ENCODE measurements at places on chromosomes 4 and X. TPM values are rescaled to one million over a fixed set of nuclear protein-coding genes. Genes with fewer than 3 reads are reported as not detected.

DNA sequence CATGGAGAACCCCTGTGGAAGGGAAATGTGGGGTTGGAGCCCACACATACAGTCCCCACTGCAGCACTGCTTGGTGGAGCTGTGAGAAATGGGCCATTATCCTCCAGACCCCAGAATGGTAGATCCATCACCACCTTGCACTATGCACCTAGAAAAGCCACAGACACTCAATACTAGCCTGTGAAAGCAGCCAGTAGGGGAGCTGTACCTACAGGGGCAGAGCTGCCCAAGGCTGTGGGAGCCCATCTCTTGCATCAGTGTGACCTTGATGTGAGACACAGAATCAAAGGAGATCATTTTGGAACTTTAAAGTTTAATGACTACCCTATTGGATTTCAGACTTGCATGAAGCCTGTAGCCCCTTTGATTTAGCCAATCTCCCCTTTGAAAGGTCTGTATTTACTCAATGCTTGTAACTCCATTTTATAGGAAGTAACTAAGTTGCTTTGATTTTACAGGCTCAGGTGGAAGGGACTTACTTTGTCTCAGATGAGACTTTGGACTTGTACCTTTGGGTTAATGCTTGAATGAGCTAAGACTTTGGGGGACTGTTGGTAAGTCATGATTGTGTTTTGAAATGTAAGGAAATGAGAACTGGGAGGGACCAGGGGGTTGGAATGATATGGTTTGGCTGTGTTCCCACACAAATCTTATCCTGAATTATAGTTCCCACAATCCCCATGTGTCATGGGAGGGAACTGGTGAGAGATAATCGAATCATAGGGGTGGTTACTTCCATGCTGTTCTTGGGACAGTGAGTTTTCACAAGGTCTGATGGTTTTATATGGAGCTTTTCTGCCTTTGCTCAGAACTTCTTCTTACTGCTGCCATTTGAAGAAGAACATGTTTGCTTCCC, 352.6 kb downstream of the INPP4B start:
- H3K4me1 ChIP-seq: no peaks in the 10 kb centered on the region
- no peak overlapping the region for H3K4me3 ChIP-seq
- no peak overlapping the region for H3K27ac ChIP-seq
- no peaks in the 10 kb centered on the region for H3K36me3 ChIP-seq
- no peak for DNase-seq

GRCh38 chrX:131199091-131199490, 90.0 kb downstream of the IGSF1 start:
- H3K36me3 ChIP-seq: no peaks in the 10 kb centered on the region
- H3K4me3 ChIP-seq: no peak overlapping the region
- no peaks in the 10 kb centered on the region for H3K27me3 ChIP-seq
- DNase-seq: no peak
- H3K4me1 ChIP-seq: no peaks in the 10 kb centered on the region

DNA sequence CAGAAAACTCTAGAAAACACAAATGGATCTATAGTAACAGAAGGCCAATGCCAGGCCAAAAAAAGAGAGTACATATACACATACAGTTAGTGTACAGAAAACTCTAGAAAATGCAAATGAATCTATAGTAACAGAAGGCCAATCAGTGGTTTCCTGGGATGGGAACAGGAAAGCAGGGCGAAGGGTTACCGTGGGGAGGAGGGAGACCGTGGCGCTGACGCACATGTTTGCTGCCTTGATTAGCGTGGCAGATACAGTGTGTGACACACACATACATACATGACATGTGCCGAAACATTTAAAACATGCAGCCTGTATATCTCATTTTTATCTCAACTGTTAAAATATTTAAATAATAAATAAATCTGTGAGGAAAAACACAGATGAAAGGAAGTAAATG, 14.7 kb downstream of the GAK start:
- H3K27ac ChIP-seq: no peak overlapping the region
- H3K27me3 ChIP-seq: no peaks in the 10 kb centered on the region

The FAM47C gene
- not detected for total RNA-seq

- H3K4me3 ChIP-seq: no peak overlapping the region
- H3K27ac ChIP-seq: no peak overlapping the region
- no peaks in the 10 kb centered on the region for H3K36me3 ChIP-seq
- no peaks in the 10 kb centered on the region for H3K27me3 ChIP-seq
Measured at GRCh38 chr4:16048619-16049419, 35.0 kb downstream of the PROM1 start.

The NDUFC1 gene
- total RNA-seq: 68.5 TPM

- H3K27me3 ChIP-seq: no peaks in the 10 kb centered on the region
- no peaks in the 10 kb centered on the region for H3K4me1 ChIP-seq
- no peak overlapping the region for H3K27ac ChIP-seq
- H3K36me3 ChIP-seq: no peaks in the 10 kb centered on the region
Measured at GRCh38 chr4:178068136-178068535, 625.9 kb upstream of the AGA start.

The ADGRG2 gene
- 0.11 TPM for total RNA-seq

The SSR4 gene
- total RNA-seq: 225 TPM

The RAB41 gene
- total RNA-seq: not detected

The TSPYL2 gene
- total RNA-seq: 13.3 TPM

GRCh38 chrX:50643525-50644137, 170.4 kb downstream of the SHROOM4 start:
- no peak overlapping the region for H3K4me3 ChIP-seq
- H3K4me1 ChIP-seq: peaks cover 12% of the 10 kb centered on the region
- H3K27me3 ChIP-seq: no peaks in the 10 kb centered on the region

DNA sequence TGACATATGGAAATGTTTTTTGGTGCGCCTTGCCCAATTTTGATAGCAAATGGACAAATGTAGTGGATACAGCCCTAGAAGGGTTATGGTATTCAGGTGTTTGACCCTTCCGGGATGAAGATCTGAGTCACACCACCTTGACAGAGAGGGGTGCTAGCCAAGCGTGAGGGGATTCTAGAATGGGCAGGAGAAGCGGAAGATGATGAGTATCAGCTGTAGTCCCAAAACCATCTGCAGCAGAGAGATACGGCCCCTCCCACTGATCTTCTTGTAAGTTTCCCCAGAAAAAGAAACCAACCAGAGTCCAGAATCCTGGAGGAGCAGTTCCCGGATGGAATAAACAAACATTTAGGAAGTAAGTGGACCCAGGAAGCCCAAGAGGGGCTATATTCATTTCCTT, 18.1 kb downstream of the DCHS2 start:
- no peaks in the 10 kb centered on the region for H3K36me3 ChIP-seq
- no peaks in the 10 kb centered on the region for H3K27me3 ChIP-seq
- H3K27ac ChIP-seq: no peak overlapping the region
- no peak for DNase-seq
- H3K4me1 ChIP-seq: no peaks in the 10 kb centered on the region

- H3K27me3 ChIP-seq: no peaks in the 10 kb centered on the region
- H3K4me3 ChIP-seq: no peak overlapping the region
- no peak for DNase-seq
- H3K36me3 ChIP-seq: no peaks in the 10 kb centered on the region
Measured at GRCh38 chrX:82163701-82164100, 961.8 kb downstream of the SH3BGRL start.

DNA sequence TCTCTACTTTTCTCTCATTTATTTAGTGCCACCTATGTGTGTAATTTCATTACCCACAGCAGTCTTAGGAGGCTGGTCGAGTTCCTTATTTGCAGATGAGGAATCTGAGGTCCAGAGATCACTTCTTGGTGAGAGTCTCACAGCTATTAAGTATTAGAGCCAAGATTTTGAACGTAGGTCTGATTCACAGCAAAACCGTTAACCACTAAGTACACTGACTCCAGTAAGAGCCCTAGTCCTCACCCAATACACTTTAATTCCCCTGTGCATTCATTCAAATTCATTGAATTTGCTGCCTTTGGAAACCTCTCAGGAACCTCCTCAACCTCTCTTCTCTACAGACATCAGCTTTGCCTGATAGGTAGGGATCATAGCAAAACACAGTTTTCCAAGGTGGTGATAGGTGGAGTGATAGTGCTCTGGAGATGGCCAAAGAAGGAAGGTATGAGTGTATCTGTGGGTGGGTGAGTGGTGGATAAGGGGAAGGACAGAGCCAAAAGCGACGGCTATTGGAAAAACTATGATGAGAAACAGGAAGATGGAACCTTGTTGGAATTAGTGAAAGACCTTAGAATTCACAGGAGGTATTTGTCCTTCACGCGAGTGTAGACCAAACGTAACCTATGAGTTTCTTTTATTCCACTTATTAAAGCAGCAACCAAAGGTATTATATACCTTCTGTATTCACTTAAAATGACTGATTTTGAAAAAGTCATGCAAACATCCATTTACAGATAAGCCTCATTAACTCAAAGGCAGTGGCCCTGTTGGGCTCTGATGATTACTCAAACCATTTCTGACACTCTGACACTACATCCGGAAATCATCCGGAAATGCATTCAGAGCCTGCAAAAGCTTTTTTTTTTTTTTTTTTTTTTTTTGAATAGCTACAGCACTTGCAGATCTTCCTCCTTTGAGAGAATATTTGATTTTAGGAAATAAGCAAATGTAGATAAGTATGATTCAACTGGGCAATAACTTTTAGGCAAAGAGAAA, 6.3 kb downstream of the FMR1 start:
- H3K36me3 ChIP-seq: no peaks in the 10 kb centered on the region
- no peak overlapping the region for H3K4me3 ChIP-seq
- no peak for DNase-seq

The ADH4 gene
- total RNA-seq: not detected

GRCh38 chr4:91127831-91128230, 1000.6 kb downstream of the CCSER1 start:
- no peaks in the 10 kb centered on the region for H3K36me3 ChIP-seq
- no peak overlapping the region for H3K27ac ChIP-seq
- H3K27me3 ChIP-seq: no peaks in the 10 kb centered on the region
- H3K4me3 ChIP-seq: no peak overlapping the region

DNA sequence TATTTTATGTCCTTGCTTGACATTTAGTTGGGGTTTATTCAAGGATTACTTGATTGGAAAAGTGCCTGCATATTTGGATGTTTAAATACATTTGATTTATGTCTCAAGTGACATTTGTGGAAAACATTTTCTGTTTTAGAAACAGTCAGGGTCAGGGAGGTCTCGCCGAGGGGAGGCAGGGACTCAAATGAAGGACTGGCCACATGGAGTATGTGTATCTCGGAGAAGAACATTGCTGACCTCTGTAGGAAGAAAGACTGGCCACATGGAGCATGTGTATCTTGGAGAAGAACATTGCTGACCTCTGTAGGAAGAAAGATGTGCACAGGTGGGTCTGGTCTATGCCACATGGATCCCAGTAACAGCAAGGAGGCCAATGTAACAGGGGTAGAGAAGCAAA, 233.6 kb downstream of the TRIML1 start:
- no peaks in the 10 kb centered on the region for H3K36me3 ChIP-seq
- H3K4me1 ChIP-seq: no peaks in the 10 kb centered on the region
- H3K27ac ChIP-seq: no peak overlapping the region
- no peak overlapping the region for H3K4me3 ChIP-seq
- no peaks in the 10 kb centered on the region for H3K27me3 ChIP-seq

DNA sequence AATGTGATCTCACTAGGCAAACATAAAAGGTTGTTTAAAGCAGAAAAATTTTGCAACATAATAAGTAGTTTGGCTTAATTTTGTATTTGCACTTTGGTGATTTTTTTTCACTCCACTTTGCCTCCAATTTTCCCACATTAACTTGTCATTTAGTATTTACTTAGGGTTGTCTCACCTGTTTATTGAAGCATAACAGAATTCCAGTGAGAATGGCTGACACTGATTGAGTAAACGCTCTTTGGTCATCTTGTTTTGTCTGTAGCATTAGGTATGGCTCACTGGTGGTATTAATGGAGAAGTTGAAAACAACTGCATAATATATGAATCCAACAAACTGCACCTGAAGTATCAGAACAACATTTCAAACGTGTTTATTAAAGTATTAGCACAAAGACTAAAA, 799.5 kb upstream of the ADGRL3 start:
- no peaks in the 10 kb centered on the region for H3K4me1 ChIP-seq
- H3K4me3 ChIP-seq: no peak overlapping the region
- H3K27me3 ChIP-seq: no peaks in the 10 kb centered on the region
- H3K36me3 ChIP-seq: no peaks in the 10 kb centered on the region
- no peak overlapping the region for H3K27ac ChIP-seq

GRCh38 chrX:7272346-7272745, 124.4 kb upstream of the PUDP start:
- H3K27me3 ChIP-seq: no peaks in the 10 kb centered on the region
- H3K4me3 ChIP-seq: no peak overlapping the region
- H3K36me3 ChIP-seq: no peaks in the 10 kb centered on the region
- H3K4me1 ChIP-seq: no peaks in the 10 kb centered on the region
- H3K27ac ChIP-seq: no peak overlapping the region
- DNase-seq: no peak

DNA sequence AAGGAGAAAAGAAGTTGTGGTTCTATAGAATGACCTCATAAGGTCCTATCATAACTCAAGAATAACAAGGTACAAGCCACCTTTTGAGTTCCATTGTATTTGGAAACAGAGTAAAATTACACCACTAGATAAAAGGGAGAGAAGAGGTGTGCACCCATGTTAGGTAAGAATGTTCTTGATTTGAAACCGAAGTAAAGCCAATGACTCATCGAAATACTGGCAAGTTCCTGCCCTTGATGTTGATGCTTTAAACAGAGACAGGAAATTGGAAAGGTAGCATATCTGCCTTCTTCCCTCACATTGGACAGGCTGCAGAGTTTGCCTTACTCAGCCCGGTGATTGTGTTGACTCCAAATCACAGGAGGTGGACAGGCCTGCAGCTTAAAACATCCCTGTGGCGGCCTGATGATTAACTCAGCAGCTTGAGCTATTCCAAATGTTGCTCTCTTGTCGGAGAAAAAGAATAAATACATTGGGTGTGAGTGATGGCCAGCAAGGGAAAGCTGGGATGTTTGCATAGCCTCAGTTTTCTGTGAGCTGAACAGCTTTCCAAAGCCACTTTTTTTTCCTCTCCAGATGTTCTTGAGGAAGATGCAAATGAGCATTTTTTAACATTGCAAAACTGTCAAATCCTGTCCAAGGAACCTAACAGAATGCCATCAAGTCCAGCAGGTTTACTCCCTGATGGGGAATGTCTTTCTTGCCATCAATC, 321.1 kb downstream of the NKX6-1 start:
- H3K27me3 ChIP-seq: no peaks in the 10 kb centered on the region
- H3K4me1 ChIP-seq: no peaks in the 10 kb centered on the region
- no peaks in the 10 kb centered on the region for H3K36me3 ChIP-seq
- DNase-seq: no peak
- H3K27ac ChIP-seq: no peak overlapping the region

The TMEM255A gene
- total RNA-seq: not detected
